ENCODE measurements at places on chromosomes 1 and 21.
A peak's percentile ranks its signal among the peaks of the same experiment; 100 is the strongest.

- no peak for DNase-seq
Measured at GRCh38 chr1:51433269-51433971, 85.6 kb downstream of the EPS15 start.

DNA sequence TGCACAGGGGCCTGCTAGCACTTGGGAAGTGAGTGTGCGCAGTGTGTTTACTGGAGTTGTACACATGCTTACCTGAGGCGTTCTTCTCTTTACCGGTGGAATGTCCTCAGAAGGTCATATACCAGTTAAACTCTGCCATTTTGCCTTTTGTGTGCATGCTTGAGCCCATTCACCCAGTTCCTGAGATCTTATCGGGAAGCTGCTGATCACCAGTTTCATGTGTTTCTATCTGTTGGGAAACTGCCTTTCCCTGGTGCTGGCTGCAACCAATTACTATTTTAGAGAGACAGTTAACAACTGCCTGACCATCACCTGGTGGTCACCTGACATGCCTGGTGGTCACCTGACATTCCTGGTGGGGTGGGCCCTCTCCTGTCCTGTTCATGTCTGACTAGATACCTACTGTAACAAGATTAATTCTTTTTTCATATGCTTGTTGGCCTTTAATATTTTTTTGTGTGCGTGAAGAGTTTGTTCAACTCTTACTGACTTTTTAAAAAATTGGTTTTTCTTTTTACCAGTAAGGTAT is 137.0 kb downstream of the RASAL2 start:
- DNase-seq: no peak

- no peak for DNase-seq
Measured at GRCh38 chr21:24590261-24590660, 1017.0 kb downstream of the MRPL39 start.

DNA sequence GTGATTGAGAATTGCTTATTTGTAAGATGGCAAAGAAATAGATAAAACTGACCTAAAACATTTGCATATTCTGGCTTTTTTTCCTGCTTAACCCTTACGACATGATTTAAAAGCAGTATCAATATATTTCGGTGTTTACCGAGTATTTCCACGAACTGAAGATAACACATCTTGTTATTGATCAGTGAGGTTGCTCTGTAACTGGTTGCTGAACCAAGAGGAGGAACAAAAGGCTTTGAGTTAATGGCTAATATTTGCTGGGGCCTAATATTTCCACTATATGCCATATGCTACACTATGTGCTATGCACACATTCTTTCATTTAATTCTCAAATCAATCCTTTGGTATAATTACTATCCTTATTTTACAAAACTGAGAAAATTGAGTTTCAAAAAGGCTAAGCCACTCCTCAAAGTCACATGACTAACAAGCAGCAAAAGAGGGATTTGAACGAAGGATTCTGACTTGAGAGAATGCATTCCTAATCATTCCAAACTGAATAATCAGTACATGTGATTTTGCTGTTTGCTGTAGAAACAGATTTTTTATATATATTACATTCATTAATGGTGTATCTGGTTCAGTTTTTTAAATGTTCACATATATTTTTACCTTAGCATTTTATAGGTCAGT is 346.0 kb downstream of the USP25 start:
- DNase-seq: no peak

GRCh38 chr1:3523980-3524379 is 69.5 kb downstream of the ARHGEF16 start:
- DNase-seq: no peak

GRCh38 chr1:205012391-205013140 is 30.4 kb upstream of the CNTN2 start:
- no peak for DNase-seq

GRCh38 chr1:238628110-238628509 is 737.4 kb upstream of the ZP4 start:
- DNase-seq: no peak

- DNase-seq: no peak
Measured at GRCh38 chr21:38385427-38386175, 112.7 kb downstream of the ERG start.

DNA sequence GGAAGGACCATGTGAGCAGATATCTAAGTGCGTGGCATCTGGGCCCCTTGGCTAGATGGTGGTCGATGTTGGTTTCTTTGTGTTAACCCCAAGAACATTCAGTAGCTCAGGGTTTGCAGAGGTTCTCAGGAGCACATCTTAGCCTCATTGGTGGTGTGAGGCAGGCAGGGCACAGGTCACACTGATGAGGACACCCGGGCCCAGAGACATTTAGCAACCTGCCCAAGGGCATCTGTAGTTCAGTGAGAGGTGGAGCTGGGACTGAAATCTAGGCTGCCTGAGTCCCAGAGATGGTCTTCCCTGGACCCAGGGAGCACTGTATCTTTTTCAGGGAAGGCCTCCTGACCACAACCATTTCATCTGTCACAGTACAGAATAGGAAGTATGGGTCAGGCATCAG is 859 bp upstream of the SLC5A9 start:
- DNase-seq: no peak

GRCh38 chr21:29616209-29616751 is 317.6 kb downstream of the BACH1 start:
- no peak for DNase-seq

GRCh38 chr1:219352961-219353651 is 179.4 kb downstream of the LYPLAL1 start:
- DNase-seq: no peak

DNA sequence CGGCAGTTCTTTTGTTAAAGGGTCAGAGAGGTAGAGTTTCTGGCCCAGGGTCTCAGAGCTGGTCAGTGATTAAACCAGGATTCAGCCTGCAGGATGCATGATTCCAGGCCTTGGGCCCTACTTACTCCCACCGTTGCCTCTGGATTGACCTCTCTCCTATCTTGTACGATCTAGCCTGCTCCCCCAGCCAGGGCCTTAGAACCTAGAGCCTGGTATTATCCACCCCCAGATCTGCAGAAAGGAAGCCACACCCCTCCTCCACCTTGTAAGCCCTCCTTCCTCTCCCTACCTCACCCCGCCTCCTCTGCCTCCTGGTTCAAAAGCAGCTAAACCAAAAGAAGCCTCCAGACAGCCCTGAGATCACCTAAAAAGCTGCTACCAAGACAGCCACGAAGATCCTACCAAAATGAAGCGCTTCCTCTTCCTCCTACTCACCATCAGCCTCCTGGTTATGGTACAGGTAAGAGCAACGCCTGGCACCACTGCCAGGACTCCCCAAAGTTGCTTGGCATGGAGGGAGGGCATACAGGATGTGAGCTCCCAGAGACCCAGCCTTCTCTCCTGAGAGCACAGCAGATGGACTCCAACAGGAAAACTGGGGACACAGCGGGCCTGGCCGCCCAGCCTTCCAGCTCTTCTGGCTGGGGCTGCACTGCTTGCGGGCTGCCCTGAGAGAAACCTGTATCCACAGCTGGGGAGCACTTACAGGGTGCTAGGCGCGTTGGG is at the start of gene CD52:
Gene CD52 (plus strand): TSS at position 347 of the 726 bp plus-strand sequence. CDS start 60 bp downstream, at position 407.
- DNase-seq: peak; percentile 32

DNA sequence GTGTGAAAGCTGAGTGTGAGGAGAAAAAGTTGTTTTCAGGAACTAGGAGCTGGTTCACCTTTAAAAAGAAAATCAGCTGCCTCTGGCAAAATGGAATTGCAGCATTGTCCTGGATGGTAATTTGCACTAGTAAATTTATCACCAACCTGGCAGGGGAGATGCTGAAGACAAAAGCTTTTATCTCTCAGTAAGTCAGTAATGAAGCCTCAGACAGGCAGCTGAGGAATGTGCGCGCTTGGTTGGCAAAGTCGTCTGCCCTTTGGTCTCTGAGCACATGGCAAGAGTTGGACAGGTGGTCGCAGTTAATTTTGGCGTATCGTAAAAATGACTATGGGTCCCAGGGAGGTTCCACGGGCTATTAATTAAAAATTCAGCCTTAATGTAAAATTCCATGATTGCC is 131.9 kb downstream of the BACH1 start:
- DNase-seq: no peak

DNA sequence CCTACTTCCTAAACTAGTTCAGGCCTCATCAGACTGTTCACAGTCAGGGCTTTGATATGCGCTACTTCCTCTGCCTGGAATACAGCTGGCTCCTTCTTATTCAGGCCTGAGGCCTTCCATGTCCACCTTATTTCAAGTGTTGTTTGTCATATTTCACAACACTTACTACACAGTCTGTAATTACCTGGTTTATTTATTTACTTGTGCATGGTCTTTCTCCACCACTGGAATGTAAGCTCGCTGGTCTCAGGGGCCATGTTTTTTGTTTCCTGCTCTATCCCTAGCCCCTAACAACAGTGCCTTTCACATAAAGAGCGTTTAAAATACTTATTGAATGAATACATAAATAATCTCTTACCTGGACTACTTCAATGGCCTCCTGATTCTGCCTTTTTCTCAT is 4.6 kb upstream of the SRSF4 start:
- DNase-seq: no peak

GRCh38 chr1:90045853-90046563 is 51.1 kb downstream of the ZNF326 start:
- no peak for DNase-seq

GRCh38 chr21:40615505-40616376 is 231.2 kb downstream of the DSCAM start:
- no peak for DNase-seq

- no peak for DNase-seq
Measured at GRCh38 chr1:90412563-90412962, 304.5 kb downstream of the BARHL2 start.

- DNase-seq: no peak
Measured at GRCh38 chr1:64651841-64652240, 93.0 kb upstream of the RAVER2 start.

- no peak for DNase-seq
Measured at GRCh38 chr1:224541901-224542630, 74.1 kb upstream of the CNIH3 start.

DNA sequence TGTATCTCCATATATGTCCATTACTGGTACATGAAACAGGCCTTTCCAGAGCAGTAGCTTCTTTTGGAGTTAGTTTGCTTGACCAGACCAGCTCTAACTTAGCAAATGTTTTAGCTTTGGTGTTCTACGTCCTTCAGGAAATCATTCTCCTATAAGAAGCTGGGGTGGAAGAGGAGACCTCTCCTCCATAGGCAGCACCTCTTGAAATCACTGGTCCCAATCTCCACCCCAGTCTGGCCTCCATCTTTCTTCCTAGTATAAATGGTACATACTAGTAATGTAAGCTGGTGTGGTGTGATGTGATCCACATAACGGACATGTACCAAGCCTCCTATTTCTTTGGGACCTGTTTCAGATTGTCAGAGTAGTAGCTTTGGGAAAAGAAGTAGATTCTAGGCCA is 171.4 kb downstream of the DHRS3 start:
- no peak for DNase-seq

GRCh38 chr1:15094719-15095495 is 58.6 kb upstream of the TMEM51 start:
- DNase-seq: no peak

GRCh38 chr1:93328809-93329760 is 16.6 kb upstream of the DR1 start:
- no peak for DNase-seq

GRCh38 chr1:234040446-234041317 is 136.2 kb downstream of the SLC35F3 start:
- no peak for DNase-seq

GRCh38 chr1:64699327-64699726 is 45.5 kb upstream of the RAVER2 start:
- DNase-seq: no peak

GRCh38 chr21:26019236-26019635 is 151.3 kb downstream of the APP start:
- no peak for DNase-seq

DNA sequence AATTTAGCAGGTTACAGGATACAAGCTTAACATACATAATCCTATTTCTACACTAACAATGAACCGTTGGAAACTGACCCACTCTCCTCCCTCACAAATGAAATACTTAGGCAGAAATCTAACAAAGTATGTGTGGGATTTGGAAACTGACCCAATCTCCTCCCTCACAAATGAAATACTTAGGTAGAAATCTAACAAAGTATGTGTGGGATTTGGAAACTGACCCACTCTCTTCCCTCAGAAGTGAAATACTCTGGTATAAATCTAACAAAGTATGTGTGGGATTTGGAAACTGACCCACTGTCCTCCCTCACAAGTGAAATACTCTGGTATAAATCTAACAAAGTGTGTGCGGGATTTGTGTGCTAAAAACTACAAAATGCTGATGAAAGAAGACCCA is 60.3 kb downstream of the TRAF5 start:
- DNase-seq: no peak

- DNase-seq: no peak
Measured at GRCh38 chr1:239987103-239987745, 104.5 kb upstream of the FMN2 start.

DNA sequence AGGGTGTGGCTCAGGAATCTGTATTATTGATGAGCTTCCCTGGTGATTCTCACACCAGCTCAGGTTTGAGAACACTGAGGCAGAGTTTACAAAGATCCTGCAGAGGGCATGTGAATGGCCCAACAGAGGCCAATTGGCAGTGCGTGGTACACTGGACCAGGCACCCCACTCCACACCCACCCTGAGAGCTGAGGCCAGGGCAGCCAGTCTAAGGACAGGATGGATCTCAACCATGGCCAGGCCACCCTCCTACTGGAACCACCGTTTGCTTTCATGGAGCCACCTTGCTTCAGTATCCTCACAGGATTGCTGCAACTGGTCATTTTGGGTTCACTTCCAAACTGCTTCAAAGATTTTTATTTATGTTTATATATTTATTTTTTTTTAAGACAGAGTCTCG is 7.3 kb upstream of the RASSF5 start:
- DNase-seq: no peak

- DNase-seq: no peak
Measured at GRCh38 chr1:74703386-74704182, 29.3 kb downstream of the CRYZ start.
